WERI-Rb-1 (cell line): ENCODE measurements at places on chromosomes 5 and 9.

DNA sequence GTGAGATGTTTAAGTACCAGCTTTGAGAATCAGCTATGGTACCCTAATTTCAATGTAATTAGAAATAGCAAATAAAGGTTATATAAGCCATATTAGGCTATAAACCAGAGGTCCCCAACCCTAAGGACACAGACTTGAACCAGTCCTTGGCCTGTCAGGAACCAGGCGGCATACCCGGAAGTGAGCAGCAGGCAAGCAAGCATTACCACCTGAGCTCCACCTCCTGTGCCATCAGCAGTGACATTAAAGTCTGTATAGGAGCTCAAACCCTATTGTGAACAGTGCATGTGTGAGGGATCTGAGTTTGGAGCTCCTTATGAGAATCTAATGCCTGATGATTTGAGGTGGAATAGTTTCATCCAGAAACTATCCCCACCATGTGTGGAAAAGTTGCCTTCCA, 1009.5 kb downstream of the PTPRD start:
- DNase-seq = no peak

- DNase-seq = no peak
Observed at GRCh38 chr9:37719526-37719925, 34.1 kb upstream of the TRMT10B start.

DNA sequence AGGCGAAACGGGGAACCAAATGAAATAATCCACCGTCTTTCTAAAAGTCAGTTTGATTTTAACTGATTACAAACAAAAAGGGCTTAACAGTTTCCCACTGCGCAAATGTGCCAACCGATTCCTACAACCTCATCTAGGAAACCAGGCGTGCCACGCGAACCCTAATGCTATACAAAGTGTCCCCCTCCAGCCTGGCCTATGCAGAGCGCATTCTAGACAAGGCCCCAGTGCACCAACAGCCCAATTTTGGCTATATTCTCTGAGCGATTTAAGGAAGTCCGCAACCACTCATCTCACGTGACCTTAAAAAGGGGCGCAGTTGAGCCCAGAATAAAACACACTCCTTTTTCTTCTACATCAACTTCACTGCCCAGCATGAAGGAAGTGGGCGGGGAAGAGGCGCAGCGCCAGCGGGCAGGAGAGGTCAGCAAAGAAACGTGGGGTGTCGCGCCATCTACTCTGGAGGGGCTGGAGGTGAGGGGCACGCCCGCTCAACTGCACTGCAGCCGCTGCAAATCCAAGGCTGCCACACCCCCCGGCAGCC, 779 bp downstream of the FAM13B start:
- no peak for DNase-seq

- DNase-seq = no peak
Observed at GRCh38 chr9:124149992-124150391, 107.8 kb upstream of the NEK6 start.

GRCh38 chr5:64637837-64638443, 52.4 kb upstream of the SHISAL2B start:
- DNase-seq = no peak

DNA sequence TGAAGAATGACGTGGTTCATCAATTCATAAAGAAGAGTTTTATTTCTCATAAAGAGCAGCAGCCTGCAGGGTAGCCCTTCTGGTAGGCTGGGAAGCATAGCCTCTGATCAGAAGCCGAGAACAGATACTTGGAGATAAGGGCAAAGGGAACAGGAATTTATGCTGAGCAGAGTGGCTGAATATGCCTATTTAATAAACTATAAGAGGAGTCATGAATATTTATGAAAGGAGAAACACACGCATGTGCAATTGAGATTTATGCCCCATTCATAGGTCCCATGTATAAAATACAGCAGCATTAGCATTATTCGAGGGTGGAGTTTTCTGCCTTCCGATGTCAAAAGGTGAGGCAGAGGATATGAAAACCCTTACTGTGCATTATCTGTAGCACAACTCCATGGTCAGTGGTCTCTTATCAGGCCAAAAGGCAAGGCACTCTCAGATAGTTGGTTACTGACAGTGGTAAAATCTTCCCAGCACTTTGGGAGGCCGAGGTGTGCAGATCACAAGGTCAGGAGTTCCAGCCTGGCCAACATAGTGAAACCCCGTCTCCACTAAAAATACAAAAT, 569.1 kb downstream of the ACTL7B start:
- no peak for DNase-seq

DNA sequence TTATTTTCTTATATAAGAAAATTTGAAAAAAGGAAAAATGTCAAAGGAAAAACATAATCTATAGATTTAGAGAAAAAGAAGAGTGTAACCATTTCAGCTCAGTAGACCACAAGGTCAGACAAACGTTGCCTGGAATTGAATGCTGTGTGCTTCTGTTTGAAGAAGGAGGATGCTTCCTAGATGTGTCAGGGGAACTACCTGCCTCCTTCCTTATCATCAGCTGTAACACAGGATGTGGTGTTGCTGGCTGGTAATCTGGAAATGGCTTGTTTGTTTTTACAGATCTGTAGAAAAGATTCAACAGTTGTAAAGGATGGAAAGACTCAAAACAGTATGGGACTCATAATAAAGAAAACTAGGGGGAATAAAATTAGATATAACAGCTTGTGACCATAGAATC, 160.7 kb upstream of the MEF2C start:
- no peak for DNase-seq

DNA sequence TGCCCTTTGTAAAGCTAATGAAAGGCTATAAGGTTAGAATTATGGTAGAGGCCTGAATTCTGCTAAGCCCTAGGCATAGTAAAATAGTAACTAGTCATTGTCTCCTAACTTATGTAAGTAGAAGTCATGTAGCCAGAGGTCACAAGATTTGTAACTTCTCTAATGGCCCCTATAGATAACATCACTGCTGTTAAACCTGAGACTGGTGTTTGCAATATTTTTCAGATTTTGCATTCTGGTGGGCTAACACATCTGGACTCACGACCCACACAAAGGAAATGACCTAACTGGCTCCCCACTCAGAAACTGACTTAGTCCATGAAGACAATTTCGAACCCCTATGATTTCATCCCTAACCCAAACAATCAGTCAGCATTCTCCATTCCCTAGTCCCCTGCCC, 37.2 kb upstream of the TTC39B start:
- no peak for DNase-seq

DNA sequence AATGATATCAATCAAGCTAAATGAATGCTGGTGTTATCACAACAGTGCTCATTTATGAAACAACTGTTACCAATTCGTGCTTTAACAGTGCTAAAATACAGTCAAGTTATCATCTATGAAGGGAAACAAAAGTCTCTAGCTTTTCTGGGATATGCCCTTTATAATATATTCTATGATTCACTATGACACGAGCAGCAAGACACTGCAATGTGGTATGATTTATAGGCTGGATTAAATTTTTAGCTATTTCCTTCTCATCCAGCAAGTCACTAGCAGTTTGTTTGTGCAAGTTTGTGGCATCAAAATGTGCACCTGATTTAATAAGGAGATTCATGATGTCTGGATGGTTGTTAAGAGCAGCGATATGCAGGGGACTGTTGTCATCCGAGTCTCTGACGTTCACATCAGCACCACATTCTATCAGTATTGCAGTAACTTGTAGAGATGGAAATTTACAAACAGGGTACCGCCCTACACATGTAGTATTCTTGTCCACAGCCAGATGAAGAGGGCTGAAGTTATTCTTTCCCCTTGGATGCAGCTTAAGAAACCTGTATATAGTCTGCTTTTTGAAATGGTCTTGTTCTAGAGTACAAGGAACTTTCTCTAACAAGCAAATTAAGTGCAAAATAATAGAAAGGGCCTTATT, 20.3 kb downstream of the FEM1C start:
- DNase-seq = no peak

- peak; percentile 78 for DNase-seq
Observed at GRCh38 chr5:150286820-150287219, 2.8 kb downstream of the CAMK2A start.

GRCh38 chr9:123368023-123368422, 12.0 kb downstream of the CRB2 start:
- DNase-seq = no peak

GRCh38 chr9:129218272-129218625, 40.2 kb upstream of the IER5L start:
- no peak for DNase-seq

GRCh38 chr5:9265441-9266287, 280.2 kb downstream of the SEMA5A start:
- DNase-seq = no peak

DNA sequence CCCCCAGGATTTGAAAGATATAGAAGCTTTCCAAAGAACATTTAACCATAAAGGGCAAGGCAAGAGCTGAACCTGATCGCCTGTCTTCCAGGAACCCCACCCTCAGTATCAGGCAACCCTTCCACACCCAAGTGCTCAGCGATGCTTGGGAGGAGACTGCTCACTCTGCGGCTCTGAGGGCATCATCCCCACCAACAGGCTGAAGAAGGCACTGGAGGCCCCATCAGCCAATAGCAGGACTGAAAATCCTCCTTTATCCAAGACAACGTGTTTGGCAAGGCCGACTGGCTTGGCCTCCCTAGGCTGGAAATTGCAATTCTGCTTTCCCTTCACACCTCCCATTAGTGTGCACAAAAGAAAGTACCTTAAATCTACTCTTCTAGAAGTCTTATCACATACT, 1.4 kb upstream of the PPP2CA start:
- DNase-seq = peak; percentile 39

GRCh38 chr5:89320421-89321277, 437.7 kb upstream of the MEF2C start:
- no peak for DNase-seq

- DNase-seq = no peak
Observed at GRCh38 chr9:20479419-20480155, 142.7 kb downstream of the MLLT3 start.

DNA sequence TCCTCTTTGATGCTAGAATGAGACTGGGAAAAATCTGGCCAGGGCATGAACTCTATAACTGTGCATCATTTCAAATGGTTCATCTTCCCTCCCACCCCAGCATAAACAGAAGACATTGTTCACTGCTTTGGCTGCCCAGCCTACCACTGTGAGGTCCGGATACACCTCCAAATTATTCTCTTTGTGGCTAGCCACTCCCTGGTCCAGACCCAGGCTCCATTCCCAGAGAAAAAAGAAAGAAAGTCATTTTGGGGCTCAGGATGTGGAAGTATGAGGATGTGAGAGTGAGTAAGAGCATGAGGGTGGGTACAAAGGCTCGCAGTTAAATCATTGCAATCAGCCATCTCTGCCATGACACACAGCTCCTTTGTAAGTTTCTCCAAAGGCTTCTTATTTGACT, 559.2 kb downstream of the PSAT1 start:
- DNase-seq = no peak

DNA sequence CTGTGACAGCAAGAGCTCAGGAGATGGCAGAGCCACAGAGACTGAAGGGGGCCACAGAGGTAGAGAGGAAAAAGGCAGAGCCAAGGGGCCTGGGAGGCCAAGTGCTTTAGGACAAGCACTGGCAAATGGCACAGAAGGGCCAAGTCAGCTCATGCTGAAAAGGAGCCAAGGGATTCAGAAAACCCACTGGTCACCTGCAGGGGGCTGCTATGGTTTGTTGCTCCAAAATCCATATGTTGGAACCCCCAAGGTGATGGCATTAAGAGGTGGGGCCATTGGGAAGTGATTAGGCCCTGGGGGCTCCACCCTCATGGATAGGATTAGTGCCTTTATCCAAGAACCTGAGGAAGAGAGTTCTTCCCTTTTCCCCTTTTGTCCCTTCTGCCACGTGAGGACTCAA, 165.4 kb downstream of the ARSB start:
- no peak for DNase-seq

- no peak for DNase-seq
Observed at GRCh38 chr9:134559013-134559412, 82.6 kb upstream of the COL5A1 start.

- DNase-seq = no peak
Observed at GRCh38 chr5:171795381-171795780, 9.8 kb downstream of the SMIM23 start.

GRCh38 chr5:37490120-37490810, 111.1 kb downstream of the WDR70 start:
- DNase-seq = no peak

DNA sequence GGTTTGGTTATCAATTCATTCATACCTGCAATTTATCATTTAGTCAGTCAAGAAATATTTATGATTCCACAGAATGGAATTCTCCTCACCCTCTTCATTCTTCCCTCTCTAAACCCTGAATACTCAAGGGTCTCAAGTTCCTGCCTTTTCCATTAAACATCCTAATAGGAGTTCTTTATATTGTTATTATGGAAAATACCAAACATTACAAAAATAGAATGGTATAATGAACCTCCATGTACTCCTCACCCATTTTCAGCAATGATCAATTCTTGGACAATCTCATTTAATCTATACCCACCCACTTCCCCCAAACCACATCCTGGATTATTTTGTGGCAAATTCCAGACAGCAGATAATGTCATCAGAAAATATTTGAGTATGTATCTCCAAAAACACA, 74.5 kb downstream of the ADAMTS12 start:
- DNase-seq = no peak

GRCh38 chr5:133083901-133084300, 32.1 kb downstream of the HSPA4 start:
- no peak for DNase-seq

DNA sequence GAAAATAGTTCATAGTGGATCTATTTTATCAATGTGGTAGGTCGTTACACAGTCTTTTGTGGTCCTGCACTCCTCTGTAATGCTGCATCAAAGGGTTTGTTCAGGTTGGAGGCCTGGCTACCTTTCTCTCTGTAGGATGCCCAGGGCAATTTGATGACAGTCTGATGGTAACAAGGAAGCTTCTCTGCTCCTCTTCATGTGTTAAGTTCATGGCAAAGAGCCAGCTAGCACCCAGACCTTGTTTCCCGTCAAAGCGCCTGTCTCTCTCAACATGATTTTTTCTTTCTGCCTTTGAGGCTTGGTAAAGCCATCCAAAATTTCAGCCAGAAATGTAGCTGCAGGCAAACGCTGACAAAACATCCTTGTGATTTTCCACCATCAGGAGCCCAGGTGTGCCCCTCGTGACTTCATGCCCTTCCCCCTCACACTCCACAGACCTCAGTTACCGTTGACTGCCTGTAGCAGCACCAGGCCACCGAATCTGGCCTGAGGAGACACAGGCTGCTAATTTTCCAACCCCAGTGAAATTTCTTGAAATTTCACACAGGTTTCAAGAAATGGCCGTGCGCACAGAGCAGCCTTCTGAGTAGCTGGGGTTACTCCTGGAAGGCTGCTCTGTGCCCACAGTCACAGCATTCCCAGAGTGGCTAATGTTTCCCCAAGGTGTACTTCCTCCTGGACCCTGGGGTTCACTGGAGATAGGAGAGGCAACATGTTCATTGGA, 292.7 kb downstream of the CWC27 start:
- DNase-seq = no peak

GRCh38 chr9:84504360-84504759, 163.8 kb upstream of the SLC28A3 start:
- DNase-seq = no peak

- DNase-seq = no peak
Observed at GRCh38 chr9:82273121-82273520, 284.5 kb downstream of the SPATA31D1 start.

- DNase-seq = no peak
Observed at GRCh38 chr5:50710838-50711237, 44.4 kb downstream of the PARP8 start.
